Activated T-cell treated with anti-CD3 and anti-CD28 coated beads, Interleukin-2, amount 50 U/mL, for 48 hours (primary cell): ENCODE measurements at places on chromosomes 12 and 14.
A peak's percentile ranks its signal among the peaks of the same experiment; 100 is the strongest.

GRCh38 chr12:110548678-110549077, 34.4 kb downstream of the PPTC7 start:
- DNase-seq: no peak

GRCh38 chr12:5785601-5786000, 159.5 kb downstream of the ANO2 start:
- no peak for DNase-seq

DNA sequence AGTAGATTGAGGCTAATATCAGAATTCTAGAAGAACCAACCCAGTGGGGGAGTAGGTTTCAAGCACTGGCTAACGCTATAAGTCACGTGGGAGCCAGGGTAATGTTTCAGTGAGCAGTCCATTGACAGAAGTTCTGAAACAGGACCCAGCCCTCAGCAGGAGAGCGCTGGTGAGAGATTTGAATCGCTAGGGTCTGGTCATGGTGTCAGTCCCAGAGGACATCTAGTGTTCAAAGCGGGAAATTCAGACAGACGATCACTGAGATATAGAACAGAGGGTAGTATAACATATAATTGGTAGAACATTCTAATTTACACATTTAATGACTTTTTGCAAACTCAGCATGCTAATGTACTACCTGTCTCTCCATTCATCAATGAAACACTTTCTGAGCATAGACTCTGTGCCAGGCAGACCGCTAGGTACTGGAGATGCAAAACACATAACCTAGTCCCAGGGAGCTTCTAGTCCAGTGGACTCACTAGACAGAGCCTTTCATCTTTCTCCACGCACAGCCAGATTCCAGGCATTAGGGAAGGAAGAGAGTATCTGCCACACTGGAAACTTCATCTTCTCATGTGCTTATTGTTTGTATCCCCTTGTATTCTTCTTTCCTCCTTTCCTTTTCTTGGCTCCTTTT, 35.4 kb upstream of the RNASE3 start:
- peak; percentile 44 for DNase-seq

DNA sequence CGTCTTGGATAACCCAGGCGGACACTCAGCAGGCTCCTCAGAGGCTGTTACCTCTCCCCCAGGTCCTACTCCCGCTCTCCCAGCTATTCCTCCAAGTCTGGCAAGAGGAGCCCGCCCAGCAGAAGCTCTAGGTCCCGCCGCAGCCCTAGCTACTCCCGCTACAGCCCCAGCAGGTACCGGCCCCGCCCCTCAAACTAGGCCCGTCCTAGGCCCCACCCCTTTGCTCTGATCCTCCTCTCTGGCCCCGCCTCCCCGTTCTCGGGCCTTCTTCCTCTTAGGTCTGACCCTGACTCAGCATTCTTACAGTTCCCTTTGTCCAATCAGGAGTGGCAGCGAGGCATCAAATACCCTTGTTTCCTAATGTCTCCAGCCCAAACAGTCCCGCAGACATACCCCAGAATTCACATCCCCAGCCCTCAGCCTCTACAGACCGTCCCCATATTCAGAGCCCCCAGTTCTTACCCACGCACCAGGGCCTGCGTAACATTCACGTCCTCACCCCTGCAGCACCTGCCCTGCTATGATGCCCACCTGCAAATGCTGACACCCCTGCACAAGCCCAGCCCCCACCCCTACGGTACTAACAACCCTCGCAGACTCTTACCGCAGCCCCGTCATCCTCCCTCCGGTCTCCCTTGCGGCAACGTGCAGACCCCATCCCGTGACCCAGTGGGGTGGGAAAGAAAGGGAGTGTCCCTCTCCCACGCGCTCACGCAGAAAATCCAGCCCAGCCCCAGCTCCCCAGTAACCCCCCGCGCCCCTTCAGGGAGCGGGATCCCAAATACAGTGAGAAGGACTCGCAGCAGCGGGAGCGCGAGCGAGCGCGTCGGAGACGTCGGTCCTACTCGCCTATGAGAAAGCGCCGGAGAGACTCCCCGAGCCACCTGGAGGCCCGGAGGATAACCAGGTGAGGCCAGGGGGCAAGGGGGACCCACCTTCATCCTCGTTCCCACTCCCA, 25.0 kb upstream of the HSPB8 start:
- DNase-seq: peak; percentile 20

DNA sequence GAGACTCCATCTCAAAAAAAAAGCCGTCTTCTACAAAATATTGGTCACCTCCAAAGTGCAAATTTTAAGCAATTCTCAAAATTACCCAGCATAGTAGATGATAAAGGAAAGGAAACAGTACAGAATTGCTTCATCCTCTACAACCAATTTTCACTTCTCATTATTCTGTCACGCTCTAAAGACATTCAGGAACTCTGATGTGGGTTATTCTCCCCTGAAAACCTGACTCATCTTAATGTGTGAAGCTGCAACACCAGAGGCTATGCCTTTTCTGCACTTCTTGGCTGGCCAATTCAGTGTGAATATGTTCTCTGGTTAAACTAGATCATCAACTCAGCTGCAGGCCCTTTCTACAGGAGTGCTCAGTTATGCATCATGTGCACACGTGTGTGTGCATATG, 11.0 kb downstream of the PTGER2 start:
- no peak for DNase-seq

GRCh38 chr14:102234331-102235264, 70.4 kb downstream of the MOK start:
- no peak for DNase-seq
